ENCODE measurements at places on chromosomes 11 and 22.

DNA sequence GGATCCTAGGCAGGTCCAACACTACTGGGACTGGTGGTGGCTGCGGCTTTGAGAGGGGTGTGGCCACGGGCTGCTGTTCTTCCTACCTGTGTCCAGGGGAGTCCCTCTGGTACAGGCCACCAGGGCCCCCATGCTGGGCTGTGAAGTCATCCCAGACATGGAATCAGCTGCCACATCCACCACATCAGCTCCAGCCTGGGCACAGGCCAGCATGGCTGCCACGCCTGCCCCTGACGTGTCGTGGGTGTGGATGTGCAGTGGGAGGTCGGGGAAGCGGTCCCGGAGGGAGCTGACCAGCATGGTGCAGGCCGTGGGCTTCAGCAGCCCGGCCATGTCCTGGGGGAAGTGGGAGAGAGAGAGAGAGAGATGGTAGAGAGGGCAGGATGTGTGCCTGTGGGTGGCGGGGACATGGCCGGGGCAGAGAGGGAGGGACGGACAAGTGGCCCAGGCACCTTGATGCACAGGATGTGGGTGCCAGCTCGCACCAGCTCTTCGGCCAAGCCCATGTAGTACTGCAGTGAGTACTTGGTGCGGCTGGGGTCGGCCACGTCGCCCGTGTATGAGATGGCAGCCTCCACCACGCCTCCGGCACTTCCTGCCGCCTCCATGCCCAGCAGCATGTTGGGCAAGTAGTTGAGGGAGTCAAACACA, 6.2 kb upstream of the LRFN4 start:
- DNase-seq, result no peak

GRCh38 chr11:134676516-134677287, 264.7 kb upstream of the B3GAT1 start:
- DNase-seq, result no peak

DNA sequence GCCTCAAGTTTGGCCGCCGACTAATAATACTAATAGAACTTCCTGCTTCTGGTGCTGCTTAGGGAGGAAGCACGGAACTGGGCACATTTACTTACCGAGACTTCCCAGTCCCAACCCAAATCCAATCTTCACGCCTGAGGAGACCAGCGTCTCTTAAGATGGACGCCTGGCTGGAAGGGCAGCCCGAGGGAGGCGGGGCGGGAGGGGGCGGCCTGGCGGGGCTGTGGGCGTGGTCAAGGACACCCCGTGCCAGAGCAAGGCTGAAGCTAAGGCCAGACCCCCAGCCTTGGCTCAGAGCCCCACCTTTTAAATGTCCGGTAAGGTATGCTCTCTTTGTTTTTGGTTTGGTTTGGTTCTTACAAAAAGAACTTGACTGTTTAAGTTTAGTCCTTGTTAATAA, at the start of gene GDPD4:
GDPD4 (minus strand) TSS at position 177 of the 400 bp plus-strand sequence. CDS start 16,549 bp downstream, outside the sequence.
- DNase-seq, result no peak

- DNase-seq, result no peak
These were observed 345.1 kb upstream of the C11orf87 start for GRCh38 chr11:109076870-109077269.
